ENCODE measurements at places on chromosomes 5 and 9.
A peak's percentile ranks its signal among the peaks of the same experiment; 100 is the strongest.

- no peak for DNase-seq
These were observed 7.8 kb upstream of the OLFM1 start for GRCh38 chr9:135079676-135080075.

DNA sequence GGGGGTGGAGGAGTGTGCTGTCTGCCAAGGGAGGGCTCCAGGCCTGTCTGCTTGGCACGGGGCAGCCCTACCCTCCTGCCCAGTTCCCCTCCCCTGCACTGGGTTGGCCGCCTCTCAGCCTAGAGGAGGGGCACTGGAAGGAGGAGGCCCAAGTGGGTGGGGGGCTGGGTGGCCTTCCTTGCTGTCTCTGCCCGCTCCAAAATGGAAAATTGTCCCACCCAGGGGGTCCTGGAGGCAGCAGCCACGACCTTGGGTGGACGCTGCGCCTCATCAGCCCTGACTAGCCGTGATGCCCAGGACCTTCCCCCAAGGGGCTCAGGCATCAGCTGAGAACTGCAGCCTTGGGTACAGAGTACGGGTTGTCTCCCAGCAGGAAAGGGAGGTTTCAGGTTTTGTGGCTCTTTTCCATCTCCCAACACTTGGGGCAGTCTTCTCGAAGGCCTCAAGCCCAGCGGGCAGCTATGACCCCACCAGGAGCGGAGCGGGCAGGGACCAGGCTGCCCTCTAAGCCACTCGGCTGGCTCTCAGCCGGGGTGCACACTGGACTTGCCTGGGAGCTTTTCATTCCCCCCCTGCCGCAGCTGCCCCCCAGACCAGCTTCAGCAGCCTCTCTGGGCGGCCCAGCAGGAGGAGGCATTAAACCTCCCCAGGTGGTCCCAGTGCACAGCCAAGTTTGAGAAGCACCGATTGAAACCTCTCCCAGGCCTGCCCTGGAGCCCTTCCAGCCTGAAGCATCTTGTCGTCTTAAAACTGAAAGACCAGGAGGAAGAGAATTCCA lies 20.6 kb downstream of the NTNG2 start:
- no peak for DNase-seq

DNA sequence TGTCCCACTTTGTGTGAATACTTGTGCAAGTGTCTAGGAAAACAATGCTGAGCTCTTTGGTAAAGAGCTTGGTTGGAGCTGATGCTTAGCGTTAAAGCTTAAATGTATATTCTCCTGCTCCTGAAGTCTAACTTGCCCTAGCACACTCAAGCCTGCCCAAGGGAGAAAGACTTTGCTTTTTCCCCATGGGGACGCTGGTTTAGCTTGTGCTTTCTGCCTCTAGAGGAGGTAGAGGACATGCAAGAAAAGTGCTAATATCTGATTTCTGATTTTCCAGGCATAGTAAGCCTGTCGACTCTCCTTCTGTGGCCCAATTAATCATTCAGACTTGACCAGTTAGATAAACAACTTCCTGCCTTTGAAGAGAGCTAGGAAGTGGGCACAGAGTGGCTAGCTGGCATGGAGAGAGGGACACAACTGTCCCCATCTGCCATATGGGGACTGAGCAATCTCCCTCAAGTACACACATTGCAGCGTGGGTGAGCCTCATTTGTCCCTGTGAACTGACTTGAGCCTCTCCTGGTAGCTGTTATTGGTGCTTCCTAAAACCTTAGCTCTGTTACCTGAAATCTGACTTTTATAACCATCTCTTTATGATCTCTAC lies 348.4 kb downstream of the BRINP1 start:
- DNase-seq = no peak

- DNase-seq = no peak
These were observed 25.6 kb downstream of the FAM163B start for GRCh38 chr9:133583586-133583985.

DNA sequence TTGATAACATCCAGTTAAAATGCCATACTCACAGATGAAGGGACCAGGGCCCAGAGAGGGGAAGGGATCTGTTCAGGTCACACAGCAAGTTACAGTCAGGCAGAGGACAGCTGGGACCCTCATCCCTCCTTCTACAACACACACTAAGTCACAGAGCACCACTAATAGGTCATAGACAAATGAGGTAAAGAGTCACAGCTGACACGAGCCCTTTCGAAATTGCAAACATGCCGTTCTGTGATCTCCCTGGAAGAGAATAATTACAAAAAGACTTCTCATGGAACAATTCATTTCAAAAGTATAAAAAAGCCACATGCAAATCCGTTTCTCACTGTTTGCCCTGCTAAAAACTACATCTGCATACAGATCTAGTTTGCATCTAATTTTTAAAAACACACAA lies 15.5 kb downstream of the IGFBPL1 start:
- no peak for DNase-seq

DNA sequence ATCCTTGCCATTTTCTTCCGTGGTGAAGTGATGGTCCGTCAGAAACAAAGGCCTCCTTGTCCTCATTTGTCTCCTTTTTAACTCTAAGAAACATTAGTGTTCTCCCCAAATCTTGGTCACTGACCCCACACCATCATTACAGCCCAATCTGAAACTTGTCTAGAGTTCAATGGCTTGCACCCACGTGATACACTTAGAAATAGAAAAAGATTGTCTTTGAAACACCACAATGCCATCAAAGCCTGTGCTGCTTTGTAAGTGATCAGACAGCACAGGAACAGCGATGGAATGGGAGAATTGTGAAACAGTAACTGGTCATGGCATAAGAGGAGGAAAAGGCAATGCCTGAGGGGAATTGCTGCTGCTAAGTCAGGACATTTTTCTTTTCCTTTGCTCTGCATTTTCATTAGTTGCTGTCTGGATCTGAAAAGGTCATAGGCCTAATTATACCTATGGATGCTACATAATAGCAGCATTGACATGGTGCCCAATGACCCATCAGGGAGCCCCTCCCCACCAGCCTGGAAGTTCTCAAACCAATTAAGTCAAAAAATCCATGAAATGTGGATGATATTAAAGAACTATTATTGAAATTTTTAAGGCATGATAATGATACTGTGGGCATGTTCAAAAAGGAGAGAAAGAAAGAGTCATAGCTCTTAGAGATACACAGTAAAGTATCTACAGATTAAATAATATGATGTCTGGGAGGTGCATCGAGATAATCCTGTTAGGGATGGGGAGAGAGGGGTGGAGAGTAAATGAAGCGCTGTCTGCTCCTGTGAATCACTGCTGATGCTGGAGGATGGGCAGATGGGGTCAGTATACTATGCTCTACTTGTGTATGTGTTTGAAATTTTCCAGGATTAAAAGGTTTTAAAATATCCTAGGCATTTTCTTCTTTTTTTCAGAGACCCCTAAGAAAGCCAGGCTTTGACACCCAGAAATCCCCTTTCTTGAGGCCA lies 83.6 kb downstream of the ENC1 start:
- DNase-seq = no peak

- no peak for DNase-seq
These were observed 278.1 kb downstream of the GADD45G start for GRCh38 chr9:89882930-89883361.

GRCh38 chr5:162654661-162655405 lies 587.3 kb downstream of the GABRG2 start:
- DNase-seq = no peak

DNA sequence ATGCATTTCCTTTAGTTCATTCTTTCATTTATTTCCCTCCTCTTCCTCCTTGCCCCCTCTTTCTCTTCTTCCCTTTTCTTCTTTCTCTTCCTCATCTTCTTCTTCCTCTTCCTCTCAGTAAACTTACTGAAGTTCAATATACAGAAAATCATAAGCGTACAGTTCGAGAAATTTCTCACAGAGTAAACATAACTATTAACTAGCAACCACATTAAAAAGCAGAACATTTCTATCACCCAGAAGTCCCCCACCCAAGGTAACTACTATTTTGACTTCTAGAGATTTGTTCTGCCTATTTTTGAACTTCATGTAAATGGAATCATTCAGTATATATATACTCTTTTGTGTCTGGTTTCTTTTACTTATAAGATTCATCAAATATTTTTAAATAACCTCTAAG lies 48.2 kb downstream of the TNFAIP8 start:
- no peak for DNase-seq

- no peak for DNase-seq
These were observed 191.6 kb upstream of the CTNND2 start for GRCh38 chr5:12095808-12096281.

DNA sequence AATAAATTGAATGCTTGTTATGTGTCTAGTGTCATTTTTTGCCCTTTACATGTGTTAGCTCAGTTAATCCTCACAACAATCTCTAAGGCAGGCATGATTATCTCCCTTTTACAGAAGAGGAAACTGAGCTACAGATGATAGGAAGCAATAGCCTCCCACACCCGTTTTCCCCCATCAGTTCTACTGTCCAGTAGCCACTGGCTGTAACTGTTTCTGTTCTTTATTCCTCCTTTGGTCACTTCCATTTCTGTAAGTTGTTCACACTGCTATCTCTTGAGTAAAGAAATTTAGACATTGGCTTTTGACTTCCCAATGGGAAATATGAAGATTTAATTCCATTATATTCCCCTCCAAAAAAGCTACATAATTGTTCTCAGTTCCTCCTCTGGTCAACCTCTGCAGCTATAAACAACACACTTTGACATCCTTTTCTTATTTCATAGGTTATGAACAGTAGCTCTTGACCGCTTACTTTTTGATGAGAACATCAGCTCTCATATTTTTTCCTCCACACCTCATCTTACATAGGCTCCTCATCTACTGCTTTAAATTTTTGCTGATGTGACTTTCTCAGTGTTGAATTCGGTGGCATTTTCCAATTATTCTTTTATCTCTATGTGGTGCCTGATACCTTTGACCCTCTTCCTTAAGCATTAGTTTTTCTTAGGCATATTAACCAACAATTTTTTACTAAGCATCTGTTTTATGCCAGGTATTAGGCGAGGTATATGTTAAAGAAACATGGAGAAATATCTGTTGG lies 21.4 kb downstream of the SPZ1 start:
- no peak for DNase-seq

DNA sequence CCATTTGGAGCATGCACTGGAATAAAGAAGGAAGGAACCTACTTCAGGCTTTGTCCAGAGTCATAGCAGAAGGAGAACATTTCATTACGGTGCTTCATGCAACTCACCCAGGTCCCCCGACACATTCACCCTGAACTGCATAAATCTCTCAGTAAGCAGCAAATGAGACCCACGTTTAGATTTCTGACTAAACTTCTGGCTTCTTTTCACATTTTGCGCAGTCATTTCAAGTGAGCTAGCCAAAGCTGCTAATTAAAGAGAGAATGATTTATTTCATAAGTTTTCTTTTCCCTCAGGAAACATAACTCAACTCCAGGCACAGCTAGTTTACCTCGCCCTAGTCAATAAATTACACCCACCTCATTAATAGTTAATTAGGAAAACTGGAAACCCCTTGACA lies 88.6 kb upstream of the GAS1 start:
- DNase-seq = no peak

GRCh38 chr9:130701059-130702022 lies 7.8 kb downstream of the EXOSC2 start:
- DNase-seq = peak; percentile 82

- DNase-seq = no peak
These were observed 168.1 kb upstream of the POC5 start for GRCh38 chr5:75885321-75885720.

DNA sequence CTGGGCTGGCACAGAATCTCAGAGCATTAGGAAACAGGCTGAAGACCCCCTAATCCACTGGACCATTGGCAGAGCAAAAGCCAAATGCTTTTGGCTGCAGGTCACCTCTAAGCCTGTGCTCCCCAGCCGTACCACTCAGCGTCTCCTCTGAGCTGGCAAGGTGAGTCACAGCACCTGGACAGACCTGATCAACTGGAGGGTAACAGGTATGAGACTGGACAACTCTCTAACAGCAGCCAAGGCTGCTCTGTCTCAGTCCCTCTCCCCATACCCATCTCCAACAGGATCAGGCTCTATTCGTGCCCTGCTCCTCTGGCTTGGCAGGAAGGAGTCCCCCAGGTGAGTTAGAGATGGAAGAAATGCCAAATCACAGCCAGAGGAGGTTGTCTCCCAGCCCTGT lies 4.7 kb downstream of the GOLGA2 start:
- no peak for DNase-seq

DNA sequence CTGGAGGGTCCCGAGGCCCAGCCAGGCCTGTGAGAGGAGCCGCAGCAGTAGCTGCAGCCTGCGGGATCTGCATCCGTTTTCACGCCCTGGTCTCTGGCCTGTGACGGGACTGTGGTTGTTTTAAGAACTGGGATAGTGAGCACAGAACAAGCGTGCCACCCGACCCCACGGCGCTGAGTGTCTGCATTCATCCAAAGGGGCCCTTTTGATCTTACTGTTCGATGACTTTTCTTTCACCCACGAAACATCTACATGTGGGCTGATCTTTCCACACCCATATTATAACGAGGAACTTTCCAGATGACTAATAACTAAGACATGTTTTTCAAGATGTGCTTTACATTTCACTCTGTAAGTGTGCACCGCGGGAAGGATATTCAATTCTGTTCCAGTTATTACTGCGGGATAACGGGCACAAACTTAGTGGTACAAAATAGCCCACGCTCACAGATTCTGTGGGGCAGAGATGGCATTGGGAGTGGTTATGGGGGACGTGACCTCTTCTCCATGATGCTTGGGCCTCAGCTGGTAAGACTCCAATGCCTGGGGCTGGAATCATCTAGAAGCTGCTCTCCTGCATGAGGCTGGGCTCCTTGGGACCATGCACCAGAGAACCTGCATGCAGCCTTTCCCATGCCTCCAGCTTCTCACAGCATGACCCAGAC lies 165.0 kb downstream of the SYK start:
- DNase-seq = no peak

- DNase-seq = no peak
These were observed 19.7 kb upstream of the F2R start for GRCh38 chr5:76696251-76696650.

GRCh38 chr5:123476731-123477130 lies 35.2 kb upstream of the CSNK1G3 start:
- no peak for DNase-seq

GRCh38 chr9:27408482-27408881 lies 111.5 kb upstream of the EQTN start:
- no peak for DNase-seq

DNA sequence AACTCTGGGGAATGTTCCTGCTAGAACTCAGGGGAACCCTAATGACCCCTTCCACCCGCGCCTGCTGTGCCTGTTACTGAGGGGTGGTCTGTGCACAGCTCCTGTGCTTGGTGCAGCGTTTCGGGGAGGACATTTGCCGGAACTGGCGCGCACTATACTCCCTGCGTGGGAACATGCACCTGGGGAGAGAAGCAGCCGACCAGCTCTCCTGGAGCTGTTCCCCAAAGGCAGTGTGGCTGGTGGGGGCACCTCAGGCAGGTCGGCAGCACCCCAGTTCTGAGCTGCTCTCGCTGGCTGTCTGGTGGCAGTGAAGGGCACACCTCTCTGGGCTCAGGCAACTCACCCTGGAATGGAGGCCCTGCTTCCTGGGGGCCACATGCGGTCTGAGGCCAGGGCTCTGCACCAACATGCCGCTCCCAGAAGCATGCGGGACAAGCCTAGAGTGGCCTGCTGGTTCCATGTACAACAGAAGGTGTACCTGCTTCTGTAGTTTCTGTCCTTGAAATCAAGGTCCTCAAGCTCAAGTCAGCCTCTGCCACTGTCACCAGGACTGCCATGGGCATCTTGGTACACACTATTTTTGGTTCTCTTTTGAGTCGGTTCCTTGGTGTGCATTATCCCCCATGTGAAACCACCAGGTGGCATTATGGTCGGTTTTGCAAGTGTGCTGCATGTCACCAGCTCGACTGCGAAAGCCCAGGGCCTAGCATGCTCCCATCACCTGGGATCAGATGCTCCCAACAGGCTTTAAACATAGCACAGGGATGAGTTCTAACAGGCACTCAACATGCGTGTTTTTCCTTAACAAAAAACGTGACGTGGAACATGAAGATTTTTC lies 7.8 kb upstream of the MRNIP start:
- DNase-seq = no peak
